ENCODE measurements at places on chromosomes 4 and X.

- peaks cover 51% of the 10 kb centered on the region for H3K27me3 ChIP-seq
- peaks cover 15% of the 10 kb centered on the region for H3K4me1 ChIP-seq
- H3K4me3 ChIP-seq, result peak overlapping the region; percentile 22
- peaks cover 8% of the 10 kb centered on the region for H3K36me3 ChIP-seq
- DNase-seq, result no peak
Measured at GRCh38 chr4:30718021-30718542, 2.1 kb upstream of the PCDH7 start.

DNA sequence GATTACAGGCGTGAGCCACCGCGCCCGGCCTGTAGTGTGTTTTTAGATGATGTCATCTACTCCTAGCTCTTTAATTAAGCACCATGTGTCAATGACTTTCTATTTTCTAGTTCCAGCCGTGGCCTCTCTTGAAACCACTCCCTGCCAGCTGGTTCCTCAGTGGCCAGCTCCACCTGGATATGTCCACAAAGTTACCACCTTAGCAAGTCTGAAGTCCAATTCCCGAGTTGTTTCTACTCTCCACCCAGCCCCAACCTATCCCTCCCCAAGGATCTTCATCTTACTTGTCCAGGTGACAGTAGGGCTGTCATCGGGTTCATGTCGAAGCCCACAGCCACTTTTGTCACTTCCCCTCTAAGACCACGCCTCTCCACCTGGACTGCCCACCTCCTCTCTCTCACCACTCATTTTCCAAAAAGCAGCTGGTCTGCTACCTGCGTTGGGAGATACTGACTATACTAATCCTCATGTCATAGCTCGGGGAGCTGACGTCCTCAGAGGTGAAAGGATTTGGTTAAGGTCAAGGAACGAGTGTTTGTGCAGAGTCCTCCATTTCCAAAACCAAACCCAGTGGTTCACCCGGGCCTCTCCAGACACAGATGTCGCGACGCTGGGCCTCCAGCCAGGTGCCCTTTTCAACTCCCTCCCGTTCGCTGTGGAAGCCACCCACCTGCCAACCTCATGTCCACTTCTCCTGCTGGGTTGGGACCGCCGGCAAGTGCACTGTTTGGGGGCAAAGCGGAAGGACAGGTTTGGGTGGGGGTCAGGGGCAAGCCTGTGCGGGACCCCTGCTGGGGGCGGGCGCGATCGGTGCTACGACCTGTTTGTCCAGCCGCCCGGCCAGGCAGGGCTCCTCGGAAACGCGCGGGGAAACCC lies 704 bp downstream of the FAM3A start:
- peak; percentile 76 for DNase-seq
- peak overlapping the region; percentile 89 for H3K27ac ChIP-seq
- H3K4me1 ChIP-seq, result peaks cover 24% of the 10 kb centered on the region
- no peaks in the 10 kb centered on the region for H3K27me3 ChIP-seq

GRCh38 chr4:54085284-54085683 lies 14.7 kb upstream of the GSX2 start:
- no peak overlapping the region for H3K27ac ChIP-seq
- no peaks in the 10 kb centered on the region for H3K4me1 ChIP-seq
- H3K4me3 ChIP-seq, result no peak overlapping the region
- peaks cover 40% of the 10 kb centered on the region for H3K27me3 ChIP-seq

- peaks cover 3% of the 10 kb centered on the region for H3K27me3 ChIP-seq
- no peak overlapping the region for H3K27ac ChIP-seq
- H3K36me3 ChIP-seq, result no peaks in the 10 kb centered on the region
- no peak overlapping the region for H3K4me3 ChIP-seq
Measured at GRCh38 chrX:42140320-42140719, 217.0 kb upstream of the CASK start.

- H3K27ac ChIP-seq, result no peak overlapping the region
- no peaks in the 10 kb centered on the region for H3K27me3 ChIP-seq
- H3K36me3 ChIP-seq, result no peaks in the 10 kb centered on the region
- DNase-seq, result no peak
- no peaks in the 10 kb centered on the region for H3K4me1 ChIP-seq
Measured at GRCh38 chrX:83916525-83916924, 55.6 kb downstream of the CYLC1 start.

DNA sequence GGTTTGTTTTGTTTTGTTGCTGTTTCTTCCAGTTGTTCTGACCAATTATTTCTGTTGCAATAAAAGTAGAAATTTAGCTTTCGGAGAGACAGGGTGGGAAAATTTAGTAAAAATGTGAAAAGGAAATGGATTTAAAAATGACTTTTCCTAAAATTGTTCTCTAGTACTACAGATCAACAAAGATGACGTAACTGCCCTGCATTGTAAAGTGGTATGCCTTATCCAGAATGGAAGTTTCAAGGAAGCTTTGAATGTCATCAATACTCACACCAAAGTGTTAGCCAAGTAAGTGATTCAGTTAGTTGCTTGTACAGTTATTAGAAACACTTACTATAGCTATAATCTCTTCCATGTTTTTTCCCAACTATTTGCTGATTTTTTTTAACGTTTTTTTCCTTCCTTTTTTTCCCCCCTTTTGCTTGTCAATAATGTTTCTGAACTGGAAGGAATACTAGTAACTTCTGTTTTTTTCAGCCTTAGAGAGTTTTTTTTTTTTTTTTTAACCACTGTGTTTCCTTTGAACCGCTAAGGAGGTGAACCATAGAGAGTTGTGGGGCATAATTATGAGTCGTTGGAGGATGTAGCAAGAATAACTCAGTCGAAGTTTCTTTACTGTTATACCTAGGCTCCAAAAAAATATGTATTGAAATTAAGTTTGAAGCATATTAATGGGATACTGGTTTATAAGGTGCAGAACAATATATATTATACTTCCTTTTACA lies 2.2 kb downstream of the SRP72 start:
- peak overlapping the region; percentile 62 for H3K27ac ChIP-seq
- peaks cover 52% of the 10 kb centered on the region for H3K36me3 ChIP-seq
- no peak for DNase-seq
- H3K4me1 ChIP-seq, result peaks cover 40% of the 10 kb centered on the region

DNA sequence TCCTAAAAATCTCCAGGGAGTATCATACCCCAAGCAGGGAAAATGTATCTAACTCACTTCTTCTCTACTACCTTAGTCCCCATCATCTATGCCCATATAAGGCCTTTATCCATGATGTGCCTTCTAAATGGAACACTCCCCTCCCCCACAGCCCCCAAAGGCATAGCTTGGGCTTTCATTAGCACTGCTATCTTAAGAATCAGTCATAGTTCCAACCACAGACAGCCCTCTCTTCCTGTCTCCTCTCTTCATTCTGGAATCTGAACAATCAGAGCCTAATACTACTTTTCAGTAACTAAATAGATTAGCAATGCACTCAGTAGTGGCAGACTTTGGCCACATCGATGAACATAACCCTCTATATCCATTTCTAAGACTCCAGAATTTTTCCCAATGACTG lies 313.2 kb upstream of the DKK2 start:
- H3K27me3 ChIP-seq, result no peaks in the 10 kb centered on the region
- no peak overlapping the region for H3K4me3 ChIP-seq
- H3K4me1 ChIP-seq, result no peaks in the 10 kb centered on the region
- no peak overlapping the region for H3K27ac ChIP-seq
- no peaks in the 10 kb centered on the region for H3K36me3 ChIP-seq

DNA sequence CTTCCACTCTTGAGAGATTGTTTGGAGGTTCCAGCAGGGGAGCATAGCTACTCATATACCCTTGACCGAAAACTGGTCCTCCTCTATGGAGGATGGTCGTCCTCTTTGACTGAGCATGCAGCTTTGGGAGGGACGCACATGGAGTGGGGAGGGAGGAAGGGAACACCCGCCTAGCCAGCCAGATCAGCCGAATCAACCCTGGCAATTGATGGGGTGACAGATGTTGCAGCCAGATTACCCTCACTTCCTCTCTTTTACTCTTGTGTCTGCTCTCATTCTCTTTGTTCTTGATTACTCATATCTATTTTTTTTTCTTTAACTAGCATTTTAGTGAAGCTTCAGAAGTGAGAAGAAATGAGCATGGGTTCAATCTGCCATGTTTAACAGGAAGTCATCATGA lies 19.6 kb downstream of the MGST2 start:
- H3K4me1 ChIP-seq, result peaks cover 28% of the 10 kb centered on the region
- H3K36me3 ChIP-seq, result peaks cover 53% of the 10 kb centered on the region
- H3K4me3 ChIP-seq, result no peak overlapping the region
- peak overlapping the region; percentile 70 for H3K27ac ChIP-seq
- no peaks in the 10 kb centered on the region for H3K27me3 ChIP-seq

DNA sequence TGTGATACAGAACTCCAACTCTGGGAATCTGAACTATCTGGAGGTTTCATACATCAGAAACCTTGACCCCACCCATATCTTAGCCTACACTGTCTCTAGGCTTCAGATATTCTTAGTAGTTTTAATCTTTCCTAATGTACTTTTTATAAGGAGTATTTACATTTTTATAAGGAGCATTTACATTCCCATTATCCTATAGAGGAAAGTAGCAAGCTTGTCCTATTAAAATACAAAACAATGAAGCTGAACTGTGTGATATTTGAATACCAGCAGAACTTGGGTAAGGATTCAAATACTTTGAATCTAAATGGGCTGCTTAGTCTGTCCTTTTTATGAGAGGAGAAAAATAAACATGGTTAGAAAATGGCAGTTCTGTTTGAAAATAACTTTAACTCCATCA lies 247.4 kb downstream of the FMR1NB start:
- no peaks in the 10 kb centered on the region for H3K36me3 ChIP-seq
- H3K27me3 ChIP-seq, result no peaks in the 10 kb centered on the region
- no peaks in the 10 kb centered on the region for H3K4me1 ChIP-seq
- no peak for DNase-seq
- no peak overlapping the region for H3K27ac ChIP-seq

- H3K27me3 ChIP-seq, result peaks cover 10% of the 10 kb centered on the region
- H3K4me1 ChIP-seq, result peaks cover 5% of the 10 kb centered on the region
Measured at GRCh38 chr4:54539500-54540029, 118.2 kb upstream of the KIT start.
